ENCODE measurements at places on chromosomes 3 and 15.
A peak's percentile ranks its signal among the peaks of the same experiment; 100 is the strongest.

DNA sequence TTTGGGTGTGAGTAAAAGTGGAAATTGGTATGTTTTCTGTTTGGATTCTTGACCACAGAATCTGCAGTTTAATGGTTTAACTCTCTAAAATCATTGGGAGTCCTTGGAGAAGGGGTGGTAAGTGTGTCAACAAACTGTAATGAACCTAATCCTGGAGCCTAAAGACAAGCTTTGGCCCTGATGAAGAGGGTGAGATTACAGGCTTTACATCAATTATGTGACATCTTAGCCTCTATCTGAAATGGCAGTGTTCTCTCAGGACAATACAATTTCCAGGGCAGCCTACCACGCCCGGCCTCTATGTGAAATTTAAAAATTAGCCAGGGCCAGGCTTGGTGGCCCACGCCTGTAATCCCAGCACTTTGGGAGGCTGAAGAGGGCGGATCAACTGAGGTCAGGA lies 4.3 kb upstream of the PKM start:
- no peaks in the 10 kb centered on the region for H3K4me1 ChIP-seq
- no peaks in the 10 kb centered on the region for H3K36me3 ChIP-seq
- no peak for DNase-seq
- H3K27me3 ChIP-seq, result no peaks in the 10 kb centered on the region
- H3K27ac ChIP-seq, result no peak overlapping the region

GRCh38 chr3:53161450-53161819 lies 426 bp downstream of the PRKCD start:
- no peaks in the 10 kb centered on the region for H3K27me3 ChIP-seq
- peaks cover 4% of the 10 kb centered on the region for H3K4me1 ChIP-seq
- peak overlapping the region; percentile 61 for H3K4me3 ChIP-seq
- peak overlapping the region; percentile 78 for H3K27ac ChIP-seq
- H3K36me3 ChIP-seq, result no peaks in the 10 kb centered on the region
- peak; percentile 24 for DNase-seq

- H3K27ac ChIP-seq, result no peak overlapping the region
- no peaks in the 10 kb centered on the region for H3K4me1 ChIP-seq
- H3K27me3 ChIP-seq, result no peaks in the 10 kb centered on the region
- H3K4me3 ChIP-seq, result no peak overlapping the region
- H3K36me3 ChIP-seq, result no peaks in the 10 kb centered on the region
- DNase-seq, result no peak
Observed at GRCh38 chr15:70610541-70610940, 152.8 kb downstream of the UACA start.

DNA sequence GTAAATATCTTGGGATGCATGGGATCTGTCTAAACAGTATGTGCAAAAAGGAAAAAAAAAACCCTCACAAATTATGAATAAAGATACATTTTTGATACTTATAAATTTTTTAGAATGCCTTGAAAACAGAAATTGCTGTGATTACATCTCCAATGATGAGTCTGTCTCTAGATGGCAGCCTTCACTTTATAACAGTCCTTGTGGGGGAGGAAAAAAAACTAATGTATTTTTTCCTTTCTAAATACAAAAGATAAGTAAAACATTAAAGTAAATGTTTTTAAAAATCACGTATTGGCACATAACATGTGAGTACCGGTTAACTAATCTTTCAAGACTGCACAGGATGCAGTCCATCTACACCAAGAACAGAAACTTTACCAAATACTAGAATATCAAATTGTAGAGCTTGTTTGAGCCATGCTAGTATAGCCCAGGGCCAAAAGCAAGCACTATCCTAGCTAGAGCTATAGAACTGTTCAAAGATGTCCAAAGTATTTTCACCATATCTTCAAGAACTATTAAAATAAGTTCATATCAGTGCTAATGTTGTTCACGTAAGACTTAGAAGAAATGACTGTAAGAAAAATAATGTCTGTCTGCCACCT lies 206.4 kb downstream of the STAG1 start:
- H3K27ac ChIP-seq, result no peak overlapping the region
- no peak for DNase-seq
- no peaks in the 10 kb centered on the region for H3K36me3 ChIP-seq
- H3K4me1 ChIP-seq, result peaks cover 3% of the 10 kb centered on the region

- H3K36me3 ChIP-seq, result no peaks in the 10 kb centered on the region
- no peak overlapping the region for H3K4me3 ChIP-seq
- H3K4me1 ChIP-seq, result no peaks in the 10 kb centered on the region
- no peak for DNase-seq
- no peak overlapping the region for H3K27ac ChIP-seq
Observed at GRCh38 chr3:123478314-123478713, 29.4 kb upstream of the ADCY5 start.
